ENCODE measurements at places on chromosomes 1 and 21.

- no peak for DNase-seq
Observed at GRCh38 chr1:21321963-21322680, 31.9 kb upstream of the ECE1 start.

GRCh38 chr1:221888218-221888617 lies 146.3 kb upstream of the DUSP10 start:
- no peak for DNase-seq

- no peak for DNase-seq
Observed at GRCh38 chr1:63108206-63108605, 214.2 kb upstream of the FOXD3 start.

GRCh38 chr1:166947398-166948043 lies 27.8 kb downstream of the ILDR2 start:
- DNase-seq, result peak; percentile 5
